ENCODE measurements at places on chromosomes 4 and X. TPM values are rescaled to one million over a fixed set of nuclear protein-coding genes. Genes with fewer than 3 reads are reported as not detected.

Gene NLGN4X
- 10.0 TPM for total RNA-seq

GRCh38 chr4:158163941-158164767 is 8.7 kb downstream of the GASK1B start:
- peak overlapping the region; percentile 10 for H3K4me3 ChIP-seq
- H3K36me3 ChIP-seq, result no peaks in the 10 kb centered on the region
- H3K27ac ChIP-seq, result peak overlapping the region; percentile 93
- peaks cover 25% of the 10 kb centered on the region for H3K4me1 ChIP-seq
- no peaks in the 10 kb centered on the region for H3K27me3 ChIP-seq

- peaks cover 4% of the 10 kb centered on the region for H3K4me1 ChIP-seq
- DNase-seq, result no peak
- H3K27ac ChIP-seq, result no peak overlapping the region
- no peak overlapping the region for H3K4me3 ChIP-seq
These were observed 141.5 kb upstream of the SMAD1 start for GRCh38 chr4:145340071-145340675.

GRCh38 chrX:113529426-113530013 is 688.9 kb upstream of the AMOT start:
- no peaks in the 10 kb centered on the region for H3K27me3 ChIP-seq
- no peaks in the 10 kb centered on the region for H3K4me1 ChIP-seq
- no peak overlapping the region for H3K27ac ChIP-seq
- H3K36me3 ChIP-seq, result no peaks in the 10 kb centered on the region
- H3K4me3 ChIP-seq, result no peak overlapping the region
- DNase-seq, result no peak

DNA sequence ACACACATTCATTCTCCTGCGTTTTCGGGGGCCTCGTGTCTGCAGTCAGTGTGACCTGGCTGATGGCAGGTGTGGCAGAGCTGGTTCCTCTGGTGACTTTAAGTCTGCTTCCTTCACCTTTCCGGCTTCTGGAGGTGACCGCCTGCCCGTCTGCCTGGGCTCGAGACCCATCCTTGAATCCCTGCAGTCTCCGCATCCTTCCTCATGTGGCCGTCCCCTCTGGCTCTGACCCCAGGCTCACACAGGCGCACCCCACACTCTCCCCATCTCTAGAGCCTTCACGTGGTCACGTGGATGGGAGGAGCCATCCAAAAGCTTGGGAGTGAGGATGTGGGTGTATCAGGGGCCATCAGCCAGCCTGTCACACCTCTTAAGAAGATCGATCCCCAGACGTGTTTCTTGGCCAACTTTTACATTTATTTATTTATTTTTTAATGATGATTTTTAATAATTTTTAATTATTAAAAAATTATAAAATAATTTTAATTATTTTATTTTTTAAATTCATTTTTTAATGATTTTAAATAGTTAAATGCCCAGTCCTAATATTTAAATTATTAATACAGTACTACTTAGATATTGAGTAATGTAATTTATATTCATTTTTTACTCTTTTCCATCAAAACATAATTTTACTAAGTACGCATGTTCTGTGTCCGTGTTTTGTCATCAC is 20.9 kb downstream of the RGS12 start:
- H3K27me3 ChIP-seq, result no peaks in the 10 kb centered on the region
- H3K27ac ChIP-seq, result no peak overlapping the region

GRCh38 chr4:81667539-81667938 is 195.8 kb upstream of the RASGEF1B start:
- H3K27ac ChIP-seq, result no peak overlapping the region
- no peak overlapping the region for H3K4me3 ChIP-seq
- H3K36me3 ChIP-seq, result no peaks in the 10 kb centered on the region

DNA sequence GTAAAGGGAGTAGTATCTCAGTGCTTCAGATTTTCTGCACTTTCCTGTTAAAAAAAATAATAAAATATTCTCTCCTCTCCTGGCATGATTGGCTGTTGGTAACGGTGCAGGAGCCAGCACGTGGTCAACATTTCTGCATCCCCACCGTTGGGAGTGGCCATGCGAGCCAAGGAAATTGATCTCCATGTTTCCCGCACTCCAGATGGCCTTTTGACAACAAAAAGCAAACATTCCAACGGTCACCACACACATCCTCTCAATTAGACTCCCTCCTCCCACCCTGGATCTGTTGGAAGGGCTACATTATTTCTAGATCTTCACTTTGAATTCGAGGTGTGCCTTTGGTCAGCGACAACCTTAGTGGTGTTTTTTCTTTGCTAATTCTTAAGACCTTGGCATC is 45.0 kb downstream of the STK32B start:
- H3K4me3 ChIP-seq, result no peak overlapping the region
- H3K4me1 ChIP-seq, result no peaks in the 10 kb centered on the region
- H3K27me3 ChIP-seq, result no peaks in the 10 kb centered on the region
- H3K27ac ChIP-seq, result no peak overlapping the region
- H3K36me3 ChIP-seq, result no peaks in the 10 kb centered on the region

Gene IL1RAPL1
- total RNA-seq, result 8.2 TPM

Data from tibial nerve (tissue), 4 donors.